CD4-positive, alpha-beta T cell treated with Interleukin-4 for 4 hours (primary cell): ENCODE measurements at places on chromosomes 11 and 22.

- DNase-seq = no peak
These were observed 824 bp upstream of the CBX6 start for GRCh38 chr22:38872831-38873248.

DNA sequence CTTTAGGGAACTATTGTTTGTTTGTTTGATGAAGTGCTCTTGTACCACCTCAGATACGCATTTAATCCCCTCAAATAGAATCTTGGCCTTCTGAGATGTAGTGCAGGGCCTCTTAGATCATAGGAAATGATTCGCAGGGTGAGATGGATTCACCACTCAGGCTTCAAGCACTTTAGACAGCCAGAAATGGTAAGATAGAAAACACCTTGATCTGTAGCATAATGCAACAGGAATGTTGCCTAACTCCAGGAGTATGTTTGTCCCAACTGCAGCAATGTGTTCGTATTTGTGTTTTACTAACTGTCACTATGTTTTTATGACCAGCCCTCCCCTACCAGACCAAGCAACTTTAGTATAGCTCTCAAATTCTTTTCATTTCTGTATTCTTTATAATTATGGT is 761.2 kb downstream of the NELL1 start:
- DNase-seq = no peak

DNA sequence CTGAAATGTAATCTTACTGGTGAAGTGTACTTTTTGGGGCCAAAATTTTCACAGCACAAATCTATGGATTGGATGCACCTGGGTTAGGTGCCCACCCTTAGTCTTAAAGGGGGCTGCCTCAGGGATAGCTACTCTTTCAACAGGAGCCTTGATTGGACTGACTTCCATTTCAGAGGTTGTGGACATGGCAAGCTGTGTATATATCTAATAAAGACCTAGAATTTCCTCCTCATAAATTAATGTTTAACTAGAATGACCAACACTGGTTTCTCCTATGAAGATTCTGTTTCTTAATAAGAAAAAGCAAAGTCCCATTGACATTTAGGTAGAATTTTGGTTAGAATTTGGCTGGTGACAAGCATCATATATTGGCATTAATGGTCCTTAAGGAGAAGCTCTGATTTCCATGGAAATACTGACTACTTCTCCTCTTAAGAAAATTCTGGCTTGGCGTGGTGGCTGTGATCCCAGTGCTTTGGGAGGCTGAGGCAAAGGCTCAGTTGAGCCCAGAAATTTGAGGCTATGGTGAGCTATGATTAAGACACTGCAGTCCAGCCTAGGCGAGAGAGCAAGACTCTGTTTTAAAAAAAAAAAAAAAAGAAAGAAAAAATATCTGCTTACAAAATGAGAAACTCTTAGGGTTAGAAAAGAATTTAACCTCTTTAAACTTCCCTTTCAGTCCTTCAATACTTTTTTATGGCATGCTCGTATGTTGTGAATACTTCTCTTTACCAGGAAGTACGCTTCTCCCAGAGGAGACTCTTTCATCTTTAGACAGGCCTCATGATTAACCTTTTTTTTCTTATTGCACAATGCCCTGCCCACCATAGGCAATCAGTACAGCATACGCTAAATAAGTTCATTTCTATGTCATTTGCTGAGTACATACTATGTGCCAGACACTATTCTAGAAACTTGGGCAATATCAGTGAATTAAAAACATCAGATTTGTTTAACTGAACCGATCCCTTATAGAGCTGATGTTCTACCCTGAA is 77.2 kb downstream of the PRR5L start:
- no peak for DNase-seq

- DNase-seq = no peak
These were observed 109.7 kb upstream of the TMEM45B start for GRCh38 chr11:129705933-129706332.

DNA sequence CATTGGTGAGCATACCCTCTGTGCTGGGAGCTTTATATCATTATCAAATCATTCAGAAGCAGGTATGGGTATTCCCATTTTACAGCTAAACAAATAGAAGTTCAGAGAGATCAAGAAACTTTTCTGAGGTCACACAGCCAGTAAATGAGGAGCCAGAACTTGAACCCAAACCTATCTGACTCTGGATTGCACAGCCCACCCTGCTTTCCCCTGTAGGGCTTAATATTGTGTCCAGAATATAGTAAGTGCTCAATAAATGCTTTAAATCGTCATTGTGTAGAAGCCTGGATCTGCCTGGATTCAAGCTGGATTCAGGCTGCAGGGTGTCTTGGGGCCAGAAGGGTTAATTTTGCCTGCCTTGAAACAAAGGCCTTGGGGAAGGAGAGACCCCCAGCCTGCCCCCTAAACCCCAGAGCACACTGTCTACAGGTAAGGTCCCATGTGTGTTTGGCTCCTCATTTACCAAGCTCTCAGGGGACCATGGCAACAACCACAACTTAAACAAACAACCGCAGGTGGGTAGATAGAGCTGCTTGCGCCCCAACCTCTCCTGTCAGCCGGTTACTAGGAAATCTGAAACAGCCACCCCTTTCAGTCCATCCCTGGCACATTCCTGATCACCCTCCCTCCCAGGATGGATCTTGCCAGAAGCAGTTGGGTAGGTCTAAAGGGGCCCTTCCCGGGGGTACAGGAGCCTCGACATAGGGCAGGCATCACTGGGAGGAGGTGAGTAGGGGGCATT is 3.0 kb upstream of the SEC14L3 start:
- DNase-seq = peak; percentile 27

DNA sequence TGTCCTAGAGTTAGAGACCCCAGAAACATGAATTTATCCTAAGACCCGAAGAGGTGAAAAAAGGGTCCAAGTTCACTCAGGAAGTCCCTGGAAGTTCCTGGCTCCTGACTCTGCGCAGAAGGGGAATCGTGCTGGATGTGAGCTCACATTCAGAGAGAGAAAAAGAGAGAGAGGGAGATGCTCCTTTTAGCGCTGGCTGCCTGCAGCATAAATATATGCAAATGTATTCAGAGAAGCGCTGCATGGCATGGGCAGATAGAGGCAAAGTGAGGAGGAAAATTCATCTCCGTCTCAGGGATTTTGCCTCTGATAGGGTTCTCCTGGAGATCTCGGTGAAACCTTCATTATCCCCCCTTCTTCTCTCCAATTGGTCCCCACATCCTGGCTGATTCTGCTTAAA is 517.2 kb downstream of the MN1 start:
- DNase-seq = no peak

DNA sequence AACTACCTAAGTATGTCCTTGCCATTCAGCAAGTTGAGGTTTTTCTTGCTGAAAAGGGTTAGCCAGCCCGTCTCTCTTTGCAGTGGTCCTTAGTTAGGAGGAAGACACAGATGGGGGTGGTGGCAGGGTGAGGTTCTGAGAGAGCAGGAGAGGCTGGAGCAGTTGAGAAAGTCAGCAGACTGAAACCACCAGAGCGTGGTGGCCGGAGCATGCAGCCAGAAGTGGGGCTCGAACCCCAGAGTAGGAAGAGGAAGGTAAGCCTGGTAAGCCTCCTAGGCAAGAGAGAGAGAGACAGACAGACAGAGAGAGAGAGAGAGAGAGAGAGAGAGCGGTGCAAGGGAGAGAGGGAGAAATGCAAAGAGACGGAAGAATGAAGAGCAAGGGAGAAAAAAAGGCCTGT is 9.2 kb upstream of the SCN4B start:
- DNase-seq = no peak

DNA sequence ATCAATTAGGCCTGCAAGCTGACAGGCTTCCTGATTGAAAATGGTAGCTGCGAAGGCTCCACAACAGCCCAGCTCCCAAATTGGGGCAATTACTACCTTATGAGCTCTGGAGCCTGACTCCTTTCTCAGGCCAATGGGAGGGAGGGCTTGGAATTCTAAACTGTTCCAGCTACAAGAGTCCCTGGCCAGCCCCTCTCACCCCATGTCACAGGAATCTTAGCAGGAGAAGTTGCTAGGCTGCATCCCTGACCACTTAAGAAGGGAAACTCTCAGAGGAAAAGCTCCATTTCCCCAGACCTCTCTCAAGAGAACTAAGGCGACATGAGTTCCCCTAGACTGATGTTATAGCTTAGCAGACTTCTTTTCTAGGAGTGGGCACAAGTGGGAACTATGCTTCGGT is 4.9 kb downstream of the LRP4 start:
- no peak for DNase-seq

- no peak for DNase-seq
These were observed 75.3 kb upstream of the NCAM1 start for GRCh38 chr11:112885744-112886433.

DNA sequence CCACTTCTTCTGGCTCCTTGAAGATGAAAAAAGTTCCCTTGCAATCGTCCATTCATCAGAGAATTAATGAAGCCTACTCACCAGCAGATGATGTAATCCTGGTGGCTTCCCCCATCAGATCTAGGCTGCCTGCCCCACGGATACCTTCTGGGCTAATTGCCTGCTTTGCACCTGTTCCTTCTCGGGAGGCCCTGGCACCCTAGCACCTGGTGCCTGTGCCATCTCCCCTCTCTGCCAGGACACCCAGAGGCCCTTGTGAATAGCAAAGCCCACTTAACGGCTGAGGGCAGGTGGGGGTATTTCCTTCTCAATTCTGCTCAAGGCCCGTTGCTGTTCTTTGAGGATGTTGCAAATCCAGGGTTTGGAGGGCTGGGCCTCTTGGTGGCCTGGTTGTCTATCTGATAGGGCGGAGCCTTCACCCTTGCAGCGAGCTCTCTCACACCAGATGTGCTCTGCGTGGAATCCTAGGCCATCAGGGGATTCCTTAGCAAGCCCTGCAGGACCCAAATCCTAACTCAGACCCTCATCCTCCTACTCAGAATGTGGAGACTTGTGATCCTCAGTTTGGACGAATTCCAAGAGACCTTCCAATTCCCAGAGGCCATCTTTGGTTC is at the start of gene LMO2:
LMO2 (minus strand) TSS at position 363 of the 614 bp plus-strand sequence. CDS start 22,360 bp downstream, outside the sequence.
- DNase-seq = no peak

DNA sequence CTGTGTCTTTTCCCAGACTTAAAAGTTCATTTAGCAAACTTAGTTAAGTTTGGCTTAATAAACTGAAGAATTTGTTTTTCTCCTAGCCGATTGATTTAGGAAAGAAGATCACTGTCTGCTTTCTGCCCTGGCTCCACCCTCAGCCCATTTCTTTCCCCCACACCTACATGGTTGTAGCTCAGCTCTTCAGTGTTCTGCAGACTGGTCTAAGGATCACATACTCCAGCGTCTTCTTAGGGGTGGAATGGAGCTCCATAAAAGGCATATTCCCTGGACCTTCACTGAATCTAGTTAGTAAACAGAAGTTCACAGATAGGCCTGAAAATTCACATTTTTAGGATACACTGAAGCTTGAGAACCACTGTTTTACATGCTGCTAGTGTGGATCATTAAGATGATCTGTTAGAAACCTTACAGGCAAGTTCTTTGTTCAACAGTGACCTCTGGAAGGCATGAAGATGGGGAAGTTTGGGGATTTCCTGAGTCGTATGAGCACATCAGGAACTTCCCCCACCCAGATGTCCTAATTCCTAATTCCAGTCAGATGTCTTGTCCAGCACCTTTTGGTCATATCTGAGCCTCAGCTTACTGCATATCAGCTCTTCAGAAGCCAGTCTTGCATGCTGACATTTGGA is 16.8 kb downstream of the PIWIL4 start:
- DNase-seq = peak; percentile 2

- DNase-seq = no peak
These were observed 38.4 kb upstream of the CLMP start for GRCh38 chr11:123233280-123233974.

- no peak for DNase-seq
These were observed 54.4 kb downstream of the TRAF6 start for GRCh38 chr11:36455658-36456111.

DNA sequence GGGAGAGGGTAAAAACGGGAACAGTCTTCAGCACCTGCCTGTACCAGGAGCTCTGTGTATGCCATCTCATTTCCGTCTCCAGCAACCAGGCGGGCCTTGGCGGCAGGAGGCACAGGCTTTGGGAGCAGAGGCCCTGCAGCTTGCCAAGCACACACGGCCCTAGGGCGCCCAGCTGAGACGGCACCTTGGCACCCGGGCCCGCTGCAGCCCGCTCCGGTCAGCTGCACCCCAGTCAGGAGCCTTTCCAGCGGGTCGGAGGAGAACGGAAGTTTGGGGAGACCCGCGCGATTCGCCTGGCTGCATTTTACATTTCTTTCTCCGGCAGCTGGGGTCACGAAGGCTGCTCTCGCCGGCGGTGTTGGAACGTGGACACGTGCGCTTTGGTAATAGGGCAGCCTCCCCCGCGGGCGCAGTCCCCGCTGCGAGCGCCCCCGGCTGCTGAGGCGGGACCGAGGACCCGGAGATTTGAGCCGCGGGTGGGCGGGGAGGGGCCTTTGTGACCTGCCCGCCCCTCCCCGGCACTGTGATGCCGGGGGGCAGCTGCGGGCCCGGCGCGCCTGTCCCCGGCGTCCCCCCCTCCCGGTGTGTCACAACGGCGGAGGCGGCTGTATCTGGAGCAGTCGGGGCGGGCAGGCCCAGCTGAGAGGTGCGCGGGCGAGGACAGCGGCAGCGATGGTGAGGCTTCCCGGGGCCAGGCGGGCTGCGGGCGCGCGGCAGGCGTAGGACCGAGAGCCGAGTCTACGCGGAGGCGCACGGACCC is at the start of gene TUBA8:
TUBA8 (plus strand) TSS at position 616 of the 760 bp plus-strand sequence; CDS start at position 673, 57 bp downstream.
- DNase-seq = no peak

DNA sequence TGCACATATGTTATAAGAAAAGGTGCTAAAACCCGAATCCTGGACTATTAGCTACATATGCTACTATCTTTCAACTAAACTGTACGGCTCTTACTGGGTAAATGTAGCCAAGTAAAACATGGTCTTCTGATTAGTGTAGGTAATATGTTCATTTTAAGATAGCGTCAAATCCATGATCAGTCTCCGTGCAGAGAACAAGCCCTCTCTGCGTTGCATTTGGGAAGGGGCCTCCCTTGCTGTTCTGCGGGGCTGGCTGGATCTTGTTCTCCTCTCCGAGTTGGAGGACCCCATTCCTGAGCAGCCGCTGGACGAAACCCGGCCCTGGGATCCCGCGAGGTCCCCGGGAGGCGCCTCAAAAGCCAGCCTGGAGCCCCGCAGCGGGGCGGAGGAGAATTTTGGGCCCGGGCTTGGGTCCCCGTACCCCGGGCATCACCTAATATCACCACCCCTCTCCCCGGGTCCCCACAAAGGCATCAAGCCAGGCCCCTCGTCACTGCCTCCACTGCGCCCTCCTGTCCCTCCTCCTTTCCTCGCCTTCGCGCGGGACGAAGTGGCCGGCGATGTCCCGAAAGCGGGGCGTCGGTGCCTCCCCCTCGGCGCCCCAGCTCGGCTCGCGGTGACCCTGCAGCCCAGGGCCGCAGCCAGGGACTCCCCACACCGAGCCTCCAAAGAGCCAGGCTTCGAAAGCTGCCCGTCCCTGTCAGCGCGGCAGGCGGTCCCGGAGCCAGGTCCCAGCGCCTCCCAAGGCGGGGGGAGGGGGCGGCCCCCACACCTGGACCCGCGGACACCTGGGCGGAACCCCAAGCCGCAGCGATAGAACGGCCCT is 54.5 kb upstream of the FBXO3 start:
- DNase-seq = no peak

DNA sequence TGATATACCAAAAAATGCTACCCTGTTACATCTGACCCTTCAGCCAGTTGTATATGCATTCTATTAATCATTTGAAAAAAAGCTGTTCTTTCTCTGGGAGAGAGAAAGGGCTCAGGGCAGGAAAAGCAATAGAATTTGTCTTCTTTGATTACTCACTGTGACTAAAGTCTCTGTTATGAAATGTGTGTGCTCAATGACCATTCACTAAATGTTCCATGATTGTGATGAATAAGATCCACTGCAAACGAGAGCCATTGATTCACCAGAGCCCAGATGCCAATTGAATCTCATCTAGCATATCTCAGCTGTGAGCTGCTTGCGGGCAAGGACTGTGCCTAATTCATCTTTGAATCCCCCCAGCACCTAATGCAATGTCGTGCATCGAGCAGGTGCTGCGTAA is 184.3 kb downstream of the OPCML start:
- no peak for DNase-seq

- DNase-seq = no peak
These were observed 58.2 kb upstream of the EED start for GRCh38 chr11:86186386-86186785.
